Thyroid gland (tissue), 4 donors: ENCODE measurements at places on chromosomes 7 and 10.

DNA sequence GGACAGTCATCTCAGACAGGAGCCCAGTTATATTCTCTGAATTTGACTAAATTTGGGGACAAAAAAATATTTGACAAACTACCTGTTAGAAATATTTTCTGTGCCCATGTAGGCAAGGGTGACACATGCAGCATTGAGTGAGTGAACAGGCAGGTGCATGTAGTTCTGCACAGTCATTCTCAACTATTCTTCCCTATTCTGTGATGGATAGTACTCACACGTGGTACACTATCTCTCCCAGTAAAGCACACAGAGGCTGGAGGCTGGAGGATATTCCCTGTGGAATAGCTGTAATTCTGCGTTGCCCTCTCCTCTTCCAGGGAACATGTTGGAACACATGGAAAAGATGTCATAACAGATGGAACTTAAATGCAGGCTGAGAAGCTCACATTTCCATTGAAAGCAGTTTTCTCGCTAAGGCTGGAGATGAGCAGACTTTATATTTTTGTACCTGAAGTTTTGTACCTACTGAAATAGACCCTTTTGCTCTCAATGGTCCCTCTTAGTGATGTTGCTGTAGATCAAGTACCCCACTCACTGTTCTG is 75.0 kb downstream of the GPR141 start:
- no peak overlapping the region for H3K27ac ChIP-seq
- no peak overlapping the region for H3K4me3 ChIP-seq
- no peaks in the 10 kb centered on the region for H3K27me3 ChIP-seq
- H3K4me1 ChIP-seq = peaks cover 4% of the 10 kb centered on the region

DNA sequence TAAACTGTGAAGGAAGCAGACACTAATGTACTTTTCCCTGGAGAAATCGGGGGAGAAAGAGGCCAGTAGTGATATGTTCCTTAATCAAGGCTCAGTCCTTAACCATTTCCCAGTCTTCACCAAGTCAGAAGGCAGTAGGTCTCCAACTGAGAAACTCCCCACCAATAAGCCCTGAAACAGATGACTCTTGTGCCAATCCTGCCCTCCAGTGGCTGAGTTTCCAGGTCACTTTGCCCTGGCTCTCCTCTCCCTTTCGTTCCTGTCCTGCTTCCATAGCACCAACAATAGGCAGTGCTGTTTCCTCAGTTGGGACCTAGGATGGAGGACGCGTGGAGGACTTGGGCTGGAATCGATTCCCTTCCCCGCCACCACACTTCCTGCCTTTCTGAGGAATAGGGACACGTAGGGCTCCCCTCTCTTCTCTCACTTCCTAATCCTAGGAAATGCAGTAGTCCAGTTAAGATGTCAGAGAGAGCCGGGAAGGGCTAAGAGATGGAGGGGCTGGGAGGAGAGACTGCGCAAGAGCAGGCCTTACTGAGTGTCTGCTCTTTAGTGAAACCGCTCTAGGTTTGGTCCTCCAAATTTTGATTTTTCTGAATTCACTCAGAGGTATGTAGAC is 23.4 kb downstream of the ATOH7 start:
- DNase-seq = peak; percentile 23
- H3K4me1 ChIP-seq = no peaks in the 10 kb centered on the region
- H3K27ac ChIP-seq = no peak overlapping the region
- H3K4me3 ChIP-seq = no peak overlapping the region
- H3K27me3 ChIP-seq = no peaks in the 10 kb centered on the region
- no peaks in the 10 kb centered on the region for H3K36me3 ChIP-seq

DNA sequence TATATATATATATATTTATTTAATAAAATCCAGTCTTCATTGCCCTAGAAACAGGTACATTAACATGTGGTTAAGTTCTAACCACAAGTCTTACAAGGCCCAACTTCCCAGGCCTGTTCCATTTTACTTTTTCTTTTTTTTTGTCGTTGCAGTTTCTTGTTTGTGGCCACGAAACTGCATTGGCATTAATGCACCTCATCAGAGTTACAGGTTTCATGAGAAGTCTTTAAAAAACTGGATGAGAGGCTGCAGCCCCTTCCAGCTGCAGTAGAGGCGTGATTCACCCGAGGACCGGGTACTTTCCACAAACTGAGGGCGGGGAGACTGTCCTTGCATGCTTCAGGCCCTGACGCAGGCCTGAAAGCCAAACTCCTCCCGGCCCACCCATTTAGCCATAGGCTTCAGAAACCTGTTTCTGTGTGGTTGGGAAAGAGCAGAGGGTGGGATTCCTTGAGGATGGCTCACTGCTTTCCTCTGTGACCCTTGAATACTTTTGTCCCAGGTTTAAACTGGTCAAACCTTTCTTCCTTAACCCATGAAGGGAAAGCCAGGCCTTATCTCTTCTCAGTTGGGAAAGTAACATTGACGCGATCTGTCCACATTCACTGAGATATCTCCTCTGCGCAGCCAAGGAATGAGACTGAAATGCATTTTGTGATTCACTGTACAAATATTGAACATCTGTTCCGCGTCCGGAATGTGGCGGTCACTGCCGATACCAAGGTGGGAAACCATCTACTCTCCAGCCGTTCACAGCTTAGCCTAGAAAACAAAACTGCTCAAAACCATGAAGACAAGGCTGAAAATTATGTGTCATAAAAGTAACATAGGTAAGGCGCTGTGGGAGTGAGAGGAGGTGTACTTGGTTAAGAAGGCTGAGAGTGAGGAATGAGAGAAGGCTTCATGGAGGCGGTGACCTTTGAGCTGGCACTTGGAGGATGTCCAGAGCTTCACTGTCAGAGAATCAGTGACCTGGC is 311.7 kb downstream of the GATA3 start:
- no peak overlapping the region for H3K27ac ChIP-seq
- H3K27me3 ChIP-seq = no peaks in the 10 kb centered on the region
- DNase-seq = no peak
- H3K4me3 ChIP-seq = no peak overlapping the region

- H3K4me1 ChIP-seq = no peaks in the 10 kb centered on the region
- H3K4me3 ChIP-seq = no peak overlapping the region
- H3K27me3 ChIP-seq = no peaks in the 10 kb centered on the region
- DNase-seq = no peak
- no peak overlapping the region for H3K27ac ChIP-seq
Measured at GRCh38 chr10:87753995-87754866, 63.8 kb downstream of the ATAD1 start.

DNA sequence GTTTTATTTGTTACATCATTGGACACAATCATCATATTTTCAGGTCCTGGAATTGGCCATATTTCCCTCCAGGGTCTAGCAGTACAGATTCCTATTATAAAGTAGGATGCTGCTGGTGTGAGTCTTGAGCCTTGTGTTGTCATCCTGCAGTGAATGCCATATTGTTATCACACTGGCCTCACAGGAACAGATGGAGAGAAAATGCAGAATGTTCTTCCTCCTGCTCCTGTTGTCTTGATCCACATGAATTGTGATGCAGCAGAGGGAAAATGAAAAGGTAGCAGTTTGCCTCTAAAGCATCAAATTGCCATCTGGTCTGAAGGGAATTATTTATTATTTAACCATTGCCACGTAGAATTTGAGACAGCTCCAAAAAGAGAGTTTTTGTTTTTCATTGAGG is 248.6 kb downstream of the GPAM start:
- H3K36me3 ChIP-seq = no peaks in the 10 kb centered on the region
- no peaks in the 10 kb centered on the region for H3K27me3 ChIP-seq
- no peak for DNase-seq
- H3K4me1 ChIP-seq = no peaks in the 10 kb centered on the region
- no peak overlapping the region for H3K4me3 ChIP-seq

GRCh38 chr10:74851831-74852230 is 25.4 kb downstream of the KAT6B start:
- H3K36me3 ChIP-seq = no peaks in the 10 kb centered on the region
- DNase-seq = no peak
- H3K27ac ChIP-seq = no peak overlapping the region
- H3K4me1 ChIP-seq = peaks cover 39% of the 10 kb centered on the region
- H3K4me3 ChIP-seq = no peak overlapping the region

DNA sequence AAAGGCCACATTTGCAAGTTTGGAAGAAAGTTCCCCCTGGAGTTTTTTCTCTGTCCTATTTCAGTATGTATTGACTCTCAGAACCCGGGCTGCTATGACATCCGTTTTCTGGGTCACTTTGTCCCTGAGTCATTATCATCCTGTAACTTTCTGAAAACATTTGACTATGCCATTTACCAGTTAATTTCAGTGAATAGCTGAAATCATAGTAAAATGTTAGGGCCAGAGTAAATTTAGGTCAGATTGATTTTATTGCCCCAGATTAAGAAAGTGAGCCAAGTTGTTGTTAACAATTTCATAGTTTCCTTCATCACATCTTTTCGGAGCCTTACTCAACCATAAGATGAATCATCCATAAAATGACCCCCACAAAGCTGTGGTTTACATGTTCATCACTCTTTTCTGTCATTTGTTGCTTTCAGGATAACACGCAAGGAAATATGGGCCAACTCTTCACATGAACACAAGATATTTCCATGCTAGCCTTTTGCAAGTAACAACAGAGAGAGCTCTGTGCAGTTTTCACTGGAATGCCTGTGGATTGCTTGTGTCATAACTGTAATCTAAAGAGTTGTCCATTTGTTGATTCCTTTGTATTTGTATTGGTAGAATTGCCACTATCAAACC is 3.9 kb upstream of the MACC1 start:
- no peak overlapping the region for H3K4me3 ChIP-seq
- no peak overlapping the region for H3K27ac ChIP-seq
- H3K36me3 ChIP-seq = no peaks in the 10 kb centered on the region
- no peaks in the 10 kb centered on the region for H3K4me1 ChIP-seq
- DNase-seq = no peak
- no peaks in the 10 kb centered on the region for H3K27me3 ChIP-seq

DNA sequence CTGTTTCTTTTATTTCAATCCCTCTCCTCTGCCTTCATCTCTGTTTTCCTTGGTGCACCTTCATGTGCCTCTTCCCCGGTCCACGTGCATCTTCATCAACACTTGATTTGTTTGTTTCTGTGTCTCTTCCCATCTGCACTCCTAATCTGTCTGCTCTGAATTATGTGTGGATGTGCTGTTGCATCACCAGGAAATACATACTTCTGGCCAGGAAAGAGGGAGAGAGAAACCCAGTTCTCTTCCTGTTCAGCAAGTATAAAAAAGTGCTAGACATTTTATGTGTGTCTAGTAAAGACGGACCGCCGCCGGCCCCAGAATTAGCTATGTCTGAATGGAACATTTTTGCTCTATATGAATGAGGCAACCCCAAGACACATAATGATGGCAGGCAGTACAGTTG is 93.8 kb downstream of the CALD1 start:
- no peak overlapping the region for H3K4me3 ChIP-seq
- no peak overlapping the region for H3K27ac ChIP-seq
- no peaks in the 10 kb centered on the region for H3K27me3 ChIP-seq
- H3K36me3 ChIP-seq = no peaks in the 10 kb centered on the region

GRCh38 chr10:3741688-3742461 is 43.1 kb downstream of the KLF6 start:
- H3K4me3 ChIP-seq = no peak overlapping the region
- no peaks in the 10 kb centered on the region for H3K27me3 ChIP-seq
- H3K4me1 ChIP-seq = no peaks in the 10 kb centered on the region
- DNase-seq = no peak
- no peak overlapping the region for H3K27ac ChIP-seq
- H3K36me3 ChIP-seq = no peaks in the 10 kb centered on the region

GRCh38 chr10:126215746-126216631 is 172.3 kb downstream of the ADAM12 start:
- no peak for DNase-seq
- no peak overlapping the region for H3K27ac ChIP-seq

DNA sequence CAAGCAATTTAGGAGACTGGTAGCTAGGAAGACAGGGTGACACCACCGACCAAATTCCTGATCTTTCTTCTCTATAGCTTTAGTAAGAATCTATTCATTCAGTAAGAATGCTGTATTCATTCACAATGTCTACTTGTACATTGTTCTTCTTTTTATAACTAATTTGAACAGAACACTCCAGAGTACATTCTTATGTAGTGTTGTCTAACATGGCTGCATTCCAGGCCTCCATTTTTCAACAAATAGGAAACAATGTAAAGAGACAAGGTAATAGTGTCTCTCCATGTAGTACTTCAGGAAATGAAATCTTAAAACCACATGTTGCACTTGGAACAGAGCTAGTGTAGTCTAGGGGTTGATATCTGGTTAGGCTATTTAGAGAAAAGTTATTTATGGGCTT is 1.8 kb downstream of the VCL start:
- no peak for DNase-seq
- H3K4me3 ChIP-seq = peak overlapping the region; percentile 100
- no peaks in the 10 kb centered on the region for H3K36me3 ChIP-seq
- H3K27me3 ChIP-seq = no peaks in the 10 kb centered on the region
- peaks cover 10% of the 10 kb centered on the region for H3K4me1 ChIP-seq

- no peaks in the 10 kb centered on the region for H3K36me3 ChIP-seq
- peaks cover 3% of the 10 kb centered on the region for H3K4me1 ChIP-seq
Measured at GRCh38 chr7:16066805-16067459, 354.4 kb downstream of the CRPPA start.

DNA sequence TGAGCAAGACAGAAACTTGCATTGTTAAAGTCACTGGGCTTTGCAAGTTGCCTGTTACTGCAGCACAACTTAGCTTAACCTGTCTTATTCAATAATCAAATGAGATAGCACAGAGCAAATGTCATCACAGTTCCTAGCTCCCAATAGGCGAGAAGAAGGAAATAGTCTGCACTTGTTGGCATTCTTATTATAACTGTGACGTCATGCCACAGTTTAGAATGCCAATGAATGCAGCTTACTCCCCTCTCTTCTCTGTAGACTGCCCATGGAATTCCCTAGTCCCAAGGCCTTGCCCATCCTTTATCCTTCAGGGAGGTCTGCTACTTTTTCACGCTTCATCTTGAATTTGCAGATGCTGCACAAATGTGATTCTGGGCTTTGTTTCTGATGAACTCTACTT is 1094.9 kb upstream of the AUTS2 start:
- no peaks in the 10 kb centered on the region for H3K36me3 ChIP-seq
- no peak overlapping the region for H3K4me3 ChIP-seq
- no peaks in the 10 kb centered on the region for H3K27me3 ChIP-seq
- peaks cover 15% of the 10 kb centered on the region for H3K4me1 ChIP-seq
- H3K27ac ChIP-seq = no peak overlapping the region
- DNase-seq = no peak

GRCh38 chr10:117094856-117095255 is 43.2 kb downstream of the VAX1 start:
- no peak for DNase-seq
- no peak overlapping the region for H3K27ac ChIP-seq
- H3K27me3 ChIP-seq = no peaks in the 10 kb centered on the region
- H3K36me3 ChIP-seq = no peaks in the 10 kb centered on the region
- no peak overlapping the region for H3K4me3 ChIP-seq
- no peaks in the 10 kb centered on the region for H3K4me1 ChIP-seq

DNA sequence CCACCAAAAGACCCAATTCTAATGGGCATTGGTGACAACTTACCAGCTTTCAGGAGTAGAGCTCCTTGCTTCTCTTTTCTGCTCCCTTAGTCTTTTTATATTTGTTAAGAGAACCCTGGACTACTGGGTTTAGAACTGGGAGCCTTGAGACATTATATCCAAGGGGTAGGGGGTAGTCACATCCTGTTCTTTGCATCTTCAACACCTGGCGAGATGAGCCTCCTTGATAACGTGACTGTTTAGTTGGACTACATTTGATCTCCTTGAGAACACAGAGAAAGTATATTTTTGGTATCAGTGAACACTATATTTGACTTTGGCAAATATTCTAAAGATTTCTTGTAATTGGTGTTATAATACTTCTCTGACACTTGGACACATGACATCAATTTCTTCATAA is 9.0 kb upstream of the SMNDC1 start:
- no peaks in the 10 kb centered on the region for H3K27me3 ChIP-seq
- H3K27ac ChIP-seq = no peak overlapping the region
- H3K4me3 ChIP-seq = no peak overlapping the region
- DNase-seq = no peak
- no peaks in the 10 kb centered on the region for H3K4me1 ChIP-seq
- H3K36me3 ChIP-seq = no peaks in the 10 kb centered on the region
